Colonic mucosa (tissue), 4 donors: ENCODE measurements at places on chromosomes 6 and 20. TPM values are rescaled to one million over a fixed set of nuclear protein-coding genes. Genes with fewer than 3 reads are reported as not detected.

DNA sequence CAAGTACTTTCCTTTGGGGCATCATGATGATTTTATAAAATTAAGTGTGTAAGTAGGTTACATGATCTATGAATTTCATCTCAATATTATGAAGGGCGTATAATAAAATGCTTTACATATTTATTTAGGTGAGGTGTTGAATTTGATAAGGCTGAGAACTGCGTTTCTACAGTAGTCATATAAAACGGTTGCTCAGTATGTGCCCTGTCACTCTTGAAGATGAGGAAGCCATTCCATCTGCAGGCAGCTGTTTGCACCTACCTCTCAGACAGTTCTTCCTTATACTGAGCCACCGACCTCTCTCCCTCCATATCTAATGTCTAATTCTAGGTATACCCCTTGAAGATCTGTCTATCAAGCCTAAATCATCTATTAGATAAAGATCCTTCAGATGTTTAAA is 16.1 kb downstream of the NCOA7 start:
- no peak for DNase-seq
- H3K4me3 ChIP-seq: no peak overlapping the region
- H3K4me1 ChIP-seq: no peaks in the 10 kb centered on the region
- no peak overlapping the region for H3K27ac ChIP-seq

DNA sequence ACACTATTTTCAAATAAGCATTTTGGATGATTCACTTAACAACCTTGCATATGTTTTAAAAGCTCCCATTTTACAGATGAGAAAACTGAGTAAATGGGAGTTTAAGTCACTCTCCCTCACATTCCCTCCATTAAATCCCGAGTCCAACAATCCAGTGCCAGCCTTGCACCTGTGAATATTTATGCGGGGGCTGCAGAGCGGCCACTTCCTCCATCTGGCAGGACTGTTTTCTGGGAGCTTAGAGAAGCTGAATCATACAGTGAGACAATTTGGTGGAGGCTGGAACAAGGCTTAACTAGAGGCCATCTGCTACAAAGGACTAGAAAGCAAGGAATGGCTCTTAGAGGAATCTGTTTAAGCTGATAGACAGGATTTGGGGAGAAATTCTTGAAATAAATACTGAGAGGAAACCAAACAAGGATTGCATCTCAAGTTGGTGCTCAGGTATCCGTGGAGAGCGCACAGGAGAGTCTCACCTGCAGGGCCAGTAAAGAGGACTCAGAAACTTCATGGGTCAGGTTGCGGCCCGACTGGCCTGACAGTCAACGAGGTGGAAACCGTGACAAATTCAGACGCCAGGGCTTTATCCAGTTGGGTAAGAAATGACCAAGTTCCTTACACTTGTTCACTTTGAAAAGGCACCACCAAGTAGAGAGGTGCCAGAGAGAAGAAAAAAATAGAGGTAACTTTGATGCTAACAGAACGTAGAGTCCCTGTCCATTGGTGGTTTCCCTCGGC is 478.5 kb downstream of the QKI start:
- no peak for DNase-seq
- no peaks in the 10 kb centered on the region for H3K27me3 ChIP-seq
- H3K36me3 ChIP-seq: no peaks in the 10 kb centered on the region
- no peak overlapping the region for H3K27ac ChIP-seq
- H3K4me1 ChIP-seq: no peaks in the 10 kb centered on the region

GRCh38 chr6:44078827-44079671 is 48.2 kb downstream of the MRPL14 start:
- H3K36me3 ChIP-seq: no peaks in the 10 kb centered on the region
- no peak overlapping the region for H3K4me3 ChIP-seq
- DNase-seq: peak; percentile 89
- H3K4me1 ChIP-seq: peaks cover 15% of the 10 kb centered on the region
- no peak overlapping the region for H3K27ac ChIP-seq

GRCh38 chr6:152142105-152142504 is 334.6 kb downstream of the ESR1 start:
- no peaks in the 10 kb centered on the region for H3K36me3 ChIP-seq
- H3K27me3 ChIP-seq: no peaks in the 10 kb centered on the region
- no peak overlapping the region for H3K27ac ChIP-seq
- DNase-seq: no peak
- no peaks in the 10 kb centered on the region for H3K4me1 ChIP-seq

GRCh38 chr6:161890133-161890831 is 616.4 kb upstream of the AGPAT4 start:
- no peaks in the 10 kb centered on the region for H3K4me1 ChIP-seq
- no peak for DNase-seq
- no peaks in the 10 kb centered on the region for H3K36me3 ChIP-seq
- H3K4me3 ChIP-seq: no peak overlapping the region
- H3K27ac ChIP-seq: no peak overlapping the region
- no peaks in the 10 kb centered on the region for H3K27me3 ChIP-seq

GRCh38 chr6:10323018-10323417 is 91.9 kb downstream of the TFAP2A start:
- no peak overlapping the region for H3K4me3 ChIP-seq
- H3K36me3 ChIP-seq: no peaks in the 10 kb centered on the region
- no peaks in the 10 kb centered on the region for H3K4me1 ChIP-seq
- H3K27me3 ChIP-seq: no peaks in the 10 kb centered on the region
- DNase-seq: no peak
- no peak overlapping the region for H3K27ac ChIP-seq

ULBP3 gene
- total RNA-seq: 1.8 TPM

- peaks cover 5% of the 10 kb centered on the region for H3K36me3 ChIP-seq
- H3K4me1 ChIP-seq: peaks cover 77% of the 10 kb centered on the region
- no peaks in the 10 kb centered on the region for H3K27me3 ChIP-seq
Observed at GRCh38 chr20:32468860-32469259, 110.7 kb downstream of the ASXL1 start.

DNA sequence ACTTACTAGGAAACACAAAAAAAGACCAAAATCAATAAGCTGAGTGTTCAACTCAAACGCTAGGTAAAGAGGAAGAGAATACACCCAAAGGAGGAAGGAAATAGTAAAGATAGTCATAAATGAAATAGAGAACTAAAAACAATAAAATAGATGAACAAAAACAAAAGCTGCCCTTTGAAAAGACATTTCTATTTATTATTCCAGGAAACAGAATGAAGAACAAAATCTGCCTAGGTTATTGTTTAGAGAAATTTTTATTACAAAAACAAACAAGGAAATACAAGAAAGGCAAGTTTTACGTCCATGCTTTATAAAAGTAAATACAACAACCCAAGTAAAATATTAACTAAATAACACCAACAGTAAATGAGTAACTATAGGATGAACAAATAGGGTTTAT is 20.1 kb downstream of the HLA-DMB start:
- no peak for DNase-seq
- no peak overlapping the region for H3K27ac ChIP-seq
- no peaks in the 10 kb centered on the region for H3K27me3 ChIP-seq
- no peak overlapping the region for H3K4me3 ChIP-seq
- H3K4me1 ChIP-seq: no peaks in the 10 kb centered on the region

- H3K4me1 ChIP-seq: no peaks in the 10 kb centered on the region
- DNase-seq: no peak
- no peaks in the 10 kb centered on the region for H3K27me3 ChIP-seq
- no peak overlapping the region for H3K4me3 ChIP-seq
Observed at GRCh38 chr20:52402950-52403349, 211.4 kb upstream of the ZFP64 start.

GRCh38 chr6:23537828-23538227 is 588.2 kb upstream of the NRSN1 start:
- H3K4me1 ChIP-seq: no peaks in the 10 kb centered on the region
- DNase-seq: no peak
- H3K27me3 ChIP-seq: no peaks in the 10 kb centered on the region

DNA sequence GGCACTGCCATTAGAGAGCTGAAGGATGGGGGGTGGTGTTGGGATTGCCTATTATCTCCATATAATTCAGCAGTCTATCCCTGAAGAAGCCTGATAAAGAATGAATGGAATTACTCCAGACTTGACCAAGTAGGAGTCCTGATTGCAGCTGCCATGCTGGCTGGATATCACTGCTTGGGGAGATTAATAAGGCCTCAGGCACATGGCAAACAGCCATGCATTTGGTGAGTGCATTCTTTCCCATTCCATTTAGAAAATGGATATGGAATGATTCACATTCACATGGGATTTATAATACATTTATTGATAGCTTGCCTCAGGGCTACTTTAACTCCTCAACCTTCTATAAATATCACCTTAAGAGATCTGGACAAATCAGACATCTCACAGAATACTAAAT is 49.6 kb upstream of the HLA-A start:
- no peak for DNase-seq
- H3K27ac ChIP-seq: no peak overlapping the region
- no peaks in the 10 kb centered on the region for H3K27me3 ChIP-seq
- H3K4me3 ChIP-seq: no peak overlapping the region

MYCT1 gene
- total RNA-seq: 4.8 TPM

GRCh38 chr6:76683985-76684384 is 611.5 kb upstream of the IMPG1 start:
- H3K4me1 ChIP-seq: no peaks in the 10 kb centered on the region
- no peaks in the 10 kb centered on the region for H3K27me3 ChIP-seq
- no peak for DNase-seq
- H3K4me3 ChIP-seq: no peak overlapping the region

DNA sequence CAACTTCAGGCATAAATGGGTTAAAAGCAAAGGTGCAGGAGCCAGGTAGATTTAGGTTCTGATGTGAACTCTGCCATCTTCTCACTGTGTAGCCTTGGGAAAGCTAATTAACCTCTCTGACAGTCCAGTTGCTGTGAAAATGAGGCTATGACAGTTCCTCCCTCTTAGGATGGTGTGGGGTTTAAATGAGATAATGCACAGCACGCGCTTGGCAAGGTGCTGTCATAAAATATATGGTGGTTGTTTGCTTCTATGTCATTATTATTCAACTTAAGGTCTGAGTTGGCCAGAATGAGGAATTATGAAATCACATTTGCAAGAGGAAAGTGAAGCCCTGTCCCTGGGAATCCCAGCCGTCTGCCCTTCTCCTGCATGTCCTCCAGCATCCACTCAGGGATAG is 15.5 kb upstream of the BCAS1 start:
- no peaks in the 10 kb centered on the region for H3K36me3 ChIP-seq
- H3K4me1 ChIP-seq: no peaks in the 10 kb centered on the region
- peak overlapping the region; percentile 41 for H3K27ac ChIP-seq
- no peak overlapping the region for H3K4me3 ChIP-seq
- DNase-seq: no peak

C6orf52 gene
- total RNA-seq: 0.99 TPM

GRCh38 chr20:19098806-19099578 is 113.5 kb upstream of the SLC24A3 start:
- no peak overlapping the region for H3K4me3 ChIP-seq
- peaks cover 18% of the 10 kb centered on the region for H3K4me1 ChIP-seq
- peak; percentile 86 for DNase-seq
- H3K36me3 ChIP-seq: no peaks in the 10 kb centered on the region

- no peaks in the 10 kb centered on the region for H3K27me3 ChIP-seq
- no peaks in the 10 kb centered on the region for H3K36me3 ChIP-seq
- DNase-seq: no peak
- H3K4me3 ChIP-seq: no peak overlapping the region
- no peaks in the 10 kb centered on the region for H3K4me1 ChIP-seq
Observed at GRCh38 chr20:40232756-40233155, 456.3 kb downstream of the MAFB start.

- no peak for DNase-seq
- no peaks in the 10 kb centered on the region for H3K4me1 ChIP-seq
- H3K27ac ChIP-seq: no peak overlapping the region
- H3K4me3 ChIP-seq: no peak overlapping the region
- no peaks in the 10 kb centered on the region for H3K27me3 ChIP-seq
- no peaks in the 10 kb centered on the region for H3K36me3 ChIP-seq
Observed at GRCh38 chr20:60490217-60491050, 532.2 kb downstream of the CDH26 start.

SLC17A2 gene
- not detected for total RNA-seq

DNA sequence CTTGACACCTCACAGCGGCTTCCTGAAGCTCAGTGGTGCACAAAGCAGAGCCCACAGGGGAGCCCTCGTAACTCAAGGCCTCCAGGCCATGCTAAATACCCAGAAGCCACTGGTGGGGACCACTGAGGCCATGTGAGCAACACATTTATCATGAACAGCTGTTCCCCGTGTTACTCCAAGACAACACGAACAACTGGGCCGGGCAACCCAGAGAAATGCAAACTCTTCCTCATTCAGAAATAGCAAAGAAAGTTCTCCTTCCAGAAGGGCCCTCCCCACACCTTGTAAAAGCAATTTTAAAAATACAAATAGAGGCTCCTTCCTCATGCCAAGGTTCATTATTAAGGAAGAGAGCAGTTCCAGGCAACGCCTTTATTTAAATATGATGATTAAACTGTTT is 36.3 kb upstream of the SLCO4A1 start:
- no peaks in the 10 kb centered on the region for H3K36me3 ChIP-seq
- no peak overlapping the region for H3K27ac ChIP-seq
- peaks cover 10% of the 10 kb centered on the region for H3K4me1 ChIP-seq
- no peak for DNase-seq

SLC35F1 gene
- total RNA-seq: 1.1 TPM

- H3K27me3 ChIP-seq: no peaks in the 10 kb centered on the region
- no peaks in the 10 kb centered on the region for H3K4me1 ChIP-seq
- peak overlapping the region; percentile 21 for H3K27ac ChIP-seq
- no peak for DNase-seq
- no peaks in the 10 kb centered on the region for H3K36me3 ChIP-seq
Observed at GRCh38 chr6:13354331-13355042, 26.1 kb upstream of the TBC1D7 start.

- H3K36me3 ChIP-seq: no peaks in the 10 kb centered on the region
- no peak overlapping the region for H3K27ac ChIP-seq
- H3K27me3 ChIP-seq: peaks cover 38% of the 10 kb centered on the region
- peak; percentile 30 for DNase-seq
Observed at GRCh38 chr6:28816909-28817807, 106.6 kb downstream of the TRIM27 start.

ZC2HC1B gene
- total RNA-seq: not detected

GRCh38 chr6:28695715-28696114 is 170.0 kb downstream of the GPX5 start:
- no peaks in the 10 kb centered on the region for H3K4me1 ChIP-seq
- no peak overlapping the region for H3K27ac ChIP-seq
- no peaks in the 10 kb centered on the region for H3K36me3 ChIP-seq

- no peaks in the 10 kb centered on the region for H3K36me3 ChIP-seq
- no peaks in the 10 kb centered on the region for H3K27me3 ChIP-seq
- peaks cover 5% of the 10 kb centered on the region for H3K4me1 ChIP-seq
- H3K27ac ChIP-seq: no peak overlapping the region
- no peak for DNase-seq
- H3K4me3 ChIP-seq: no peak overlapping the region
Observed at GRCh38 chr6:2231438-2231837, 14.0 kb downstream of the GMDS start.

DNA sequence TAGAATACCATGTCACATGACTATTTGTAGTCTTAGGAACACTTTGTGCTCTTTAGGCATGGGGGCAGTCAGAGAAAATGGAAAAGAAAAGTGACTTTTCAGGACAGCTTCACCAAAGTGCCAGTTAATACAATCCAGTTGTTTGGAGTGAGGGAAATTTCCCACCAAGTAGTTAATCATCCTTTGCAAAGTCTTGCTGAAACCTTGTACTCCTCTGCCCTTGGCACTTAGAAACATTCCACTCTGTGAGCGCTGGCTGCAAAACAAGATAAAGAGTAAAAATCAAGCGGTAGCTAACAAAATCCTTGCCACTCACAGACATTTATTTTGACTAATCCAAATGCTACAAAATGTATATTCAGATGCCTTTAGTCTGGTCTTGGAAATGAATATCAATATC is 229.2 kb upstream of the HSF2 start:
- no peak overlapping the region for H3K4me3 ChIP-seq
- no peaks in the 10 kb centered on the region for H3K27me3 ChIP-seq
- no peak for DNase-seq
- H3K4me1 ChIP-seq: no peaks in the 10 kb centered on the region
- no peak overlapping the region for H3K27ac ChIP-seq

COL20A1 gene
- not detected for total RNA-seq

GRCh38 chr6:38909015-38909730 is 139.4 kb upstream of the GLP1R start:
- no peak overlapping the region for H3K4me3 ChIP-seq
- no peaks in the 10 kb centered on the region for H3K36me3 ChIP-seq
- H3K27ac ChIP-seq: no peak overlapping the region
